ENCODE measurements at places on chromosomes 2 and 18.

DNA sequence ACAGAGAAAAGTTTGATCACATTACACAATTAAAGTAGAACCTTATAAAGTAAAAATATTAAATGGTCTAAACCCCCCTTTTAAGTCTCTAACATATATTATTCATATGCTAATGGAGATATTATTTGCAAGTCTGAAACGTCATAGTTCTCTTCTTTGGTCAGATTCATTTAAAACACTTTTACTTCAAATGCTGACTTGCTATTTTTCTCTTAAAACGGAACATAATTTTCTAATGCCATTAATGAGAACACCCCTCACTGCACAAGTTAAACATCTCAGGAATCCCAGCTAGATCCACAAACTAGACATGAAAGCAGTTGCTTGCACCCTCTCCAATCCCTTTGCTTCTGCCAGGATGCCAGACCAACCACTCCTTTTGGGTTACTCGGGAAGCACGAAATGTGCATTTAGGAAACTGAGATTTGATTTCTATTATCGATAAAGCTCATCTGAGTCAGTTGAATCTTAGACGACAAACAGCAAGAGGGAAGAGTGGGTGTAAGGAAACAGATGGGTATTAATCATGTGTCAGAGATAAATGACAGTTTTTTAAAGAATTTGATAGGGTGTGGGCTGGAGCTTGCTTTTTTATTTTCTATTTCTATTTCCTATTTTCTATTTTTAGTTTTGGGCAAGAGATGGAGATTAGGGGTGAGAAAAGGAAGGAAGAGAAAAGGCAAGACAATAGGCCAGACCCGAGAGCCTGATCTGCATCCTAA is 1.5 kb downstream of the ADD2 start:
- no peak for DNase-seq

DNA sequence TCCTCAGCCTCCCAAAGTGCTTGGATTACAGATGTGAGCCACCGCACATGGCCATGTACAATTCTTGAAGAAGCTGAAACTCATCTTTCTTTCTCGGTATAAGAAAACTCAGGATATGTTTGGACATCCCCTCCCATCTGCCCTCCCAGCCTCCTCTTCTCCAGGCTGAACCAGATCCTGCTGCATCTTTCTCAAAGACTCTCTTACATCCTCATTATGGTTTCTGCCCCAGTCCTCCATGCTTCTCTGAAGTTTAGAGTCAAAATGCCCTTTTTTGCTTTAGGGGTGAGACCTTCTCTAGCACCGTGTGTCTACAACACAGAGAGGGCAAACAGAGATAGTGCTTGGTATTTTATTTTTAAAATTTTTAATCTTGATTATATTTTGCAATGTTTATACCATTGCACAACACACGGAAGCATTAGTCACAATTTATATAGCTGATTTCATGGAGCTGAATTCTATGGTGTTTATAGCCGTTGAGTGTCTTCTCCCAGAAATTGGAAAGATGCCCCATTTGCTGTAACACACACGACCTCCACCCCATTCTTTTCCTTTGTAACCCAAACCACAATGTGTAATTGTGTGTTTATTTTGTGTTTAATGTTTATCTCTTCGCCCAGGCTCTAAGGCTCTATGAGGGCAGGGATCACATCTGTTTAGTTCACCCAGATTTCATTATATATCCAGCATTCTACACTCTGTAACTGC is 206.0 kb upstream of the TNP1 start:
- DNase-seq: no peak

GRCh38 chr2:128736046-128736688 is 417.5 kb upstream of the HS6ST1 start:
- no peak for DNase-seq

GRCh38 chr18:59429608-59430007 is 70.5 kb upstream of the LMAN1 start:
- no peak for DNase-seq

DNA sequence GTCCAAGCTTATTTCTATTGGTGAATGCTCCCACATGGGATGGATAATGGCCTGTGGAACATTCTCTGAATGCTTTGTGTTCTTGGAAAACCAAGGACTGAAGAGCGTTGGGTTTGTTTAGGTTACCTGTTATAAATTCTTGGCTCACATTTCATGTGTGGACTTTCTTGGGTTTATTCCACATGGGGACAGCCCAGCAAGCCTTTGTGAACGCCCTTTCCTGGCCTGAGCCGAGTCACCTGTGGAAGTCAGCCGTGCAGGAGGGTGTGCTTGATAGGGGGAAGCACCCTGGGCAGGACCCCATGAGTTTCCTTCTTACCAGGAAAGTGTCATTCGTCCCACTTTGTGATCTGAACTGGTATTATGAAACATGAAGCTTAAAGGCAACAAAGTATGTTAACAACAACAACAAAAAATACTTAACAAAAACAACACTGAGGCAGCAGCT is 4.1 kb downstream of the RAB31 start:
- no peak for DNase-seq

DNA sequence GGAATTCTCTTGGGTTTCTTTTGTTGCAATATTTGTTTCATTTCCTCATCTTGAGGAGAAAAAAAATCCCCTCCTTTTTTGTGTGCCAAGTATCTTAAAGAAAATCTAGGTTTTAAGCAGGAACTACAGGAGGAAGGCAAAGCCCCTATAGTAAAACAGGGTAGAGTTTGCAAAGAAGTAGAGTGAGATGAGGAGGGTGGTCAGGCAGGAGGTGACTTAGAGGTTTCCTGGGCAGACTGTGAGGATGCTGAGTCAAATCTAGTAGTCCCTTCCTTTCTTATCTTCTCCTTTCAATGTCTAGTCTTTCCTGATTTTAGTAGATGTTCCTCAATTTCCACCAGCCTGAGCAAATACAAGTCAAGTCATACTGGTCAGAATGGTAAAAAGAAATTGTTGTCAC is 222.5 kb downstream of the PMAIP1 start:
- no peak for DNase-seq

DNA sequence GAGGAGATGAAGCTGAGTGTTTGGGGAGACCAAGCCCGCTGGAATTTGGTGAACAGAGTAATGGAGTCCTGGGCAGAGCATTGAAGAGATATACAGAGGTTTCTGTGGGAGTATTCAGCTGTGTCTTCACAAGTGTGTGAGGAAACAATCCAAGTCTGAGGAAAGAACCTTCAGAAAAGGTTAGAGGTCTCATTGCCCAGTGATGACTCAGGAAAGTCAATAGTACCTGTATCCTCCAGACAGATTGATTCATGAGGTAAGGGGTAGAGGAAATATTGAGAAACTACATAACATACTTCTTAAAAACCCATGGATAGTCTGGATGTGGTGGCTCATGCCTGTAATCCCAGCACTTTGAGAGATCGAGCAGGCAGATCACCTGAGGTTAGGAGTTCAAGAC is 392.3 kb downstream of the GALNT13 start:
- no peak for DNase-seq

DNA sequence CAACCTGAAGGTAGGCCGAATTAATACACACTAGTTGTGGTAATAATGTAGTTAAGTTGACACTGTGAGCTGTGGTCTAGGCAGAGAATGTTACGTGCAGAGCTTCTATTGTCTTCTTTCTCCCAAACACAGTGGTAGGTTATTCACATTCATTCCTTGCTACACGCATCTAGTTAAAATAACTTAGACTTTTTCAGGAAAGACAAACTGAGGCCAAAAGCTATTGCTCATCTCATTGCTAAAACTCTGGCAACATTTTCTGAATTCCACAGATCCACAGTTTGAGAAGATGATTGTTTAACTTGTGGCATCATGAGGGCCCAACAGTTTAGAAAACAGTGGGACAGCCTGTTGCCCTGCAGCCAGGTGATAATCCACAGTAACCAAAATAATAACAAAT is 850.4 kb upstream of the FSHR start:
- DNase-seq: no peak

DNA sequence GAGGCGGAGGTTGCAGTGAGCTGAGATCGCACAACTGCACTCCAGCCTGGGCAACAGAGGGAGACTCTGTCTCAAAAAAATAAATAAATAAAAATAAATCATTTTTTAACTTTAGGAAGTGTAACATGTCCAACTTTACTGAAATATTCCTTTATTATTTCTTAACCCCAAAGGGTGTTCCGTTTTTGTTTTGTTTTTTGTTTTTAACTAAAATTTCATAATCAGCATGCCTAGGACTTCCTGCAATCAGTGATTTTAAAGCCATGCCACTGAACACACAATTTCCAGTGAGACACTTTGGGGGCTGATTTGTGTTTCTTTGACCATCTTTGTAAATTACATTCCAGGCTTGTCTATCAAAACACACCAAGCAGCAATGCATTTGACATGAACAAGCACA is 7.1 kb downstream of the CATIP start:
- DNase-seq: no peak

Measured in activated CD4-positive, alpha-beta T cell treated with anti-CD3 and anti-CD28 coated beads, Interleukin-2, amount 50 U/mL, for 24 hours (primary cell).